Hypothalamus (tissue), 51 donors: ENCODE measurements at places on chromosomes 7 and 10.
A peak's percentile ranks its signal among the peaks of the same experiment; 100 is the strongest.

GRCh38 chr7:50362712-50363282, 58.3 kb downstream of the IKZF1 start:
- no peak for DNase-seq

GRCh38 chr10:122301055-122301810, 30.1 kb downstream of the BTBD16 start:
- no peak for DNase-seq

DNA sequence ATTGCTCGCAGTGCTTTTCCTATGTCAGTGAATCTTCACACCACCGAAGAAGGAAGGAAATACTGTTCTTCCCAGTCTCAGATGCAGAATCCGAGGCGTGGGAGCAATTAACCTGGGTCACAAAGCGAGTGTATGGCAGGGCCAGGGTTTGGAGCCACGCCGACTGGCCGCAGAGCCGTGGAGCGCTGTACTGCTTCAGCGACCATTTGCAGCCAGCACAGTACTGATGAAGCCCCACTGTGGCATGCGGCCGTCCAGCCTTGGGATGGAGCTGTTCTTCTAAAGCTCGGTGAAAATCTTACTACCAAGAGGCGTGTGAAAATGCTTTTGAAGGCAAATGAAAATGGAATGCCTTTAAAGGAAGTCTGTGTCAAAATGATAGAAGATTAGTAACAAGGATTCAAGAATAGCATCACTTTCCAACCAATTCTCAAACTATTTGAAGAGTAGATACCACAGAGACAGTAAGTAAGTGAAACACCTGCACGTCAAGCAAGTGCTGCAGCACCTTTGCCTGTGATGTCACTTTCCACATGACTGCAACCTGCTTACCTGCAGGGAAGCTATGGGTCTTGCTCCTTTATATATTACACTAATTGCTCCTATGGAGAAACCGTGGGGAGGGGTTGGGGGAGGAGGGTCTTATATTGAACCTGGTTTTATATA, 4.9 kb downstream of the PPP2R2D start:
- DNase-seq = no peak

DNA sequence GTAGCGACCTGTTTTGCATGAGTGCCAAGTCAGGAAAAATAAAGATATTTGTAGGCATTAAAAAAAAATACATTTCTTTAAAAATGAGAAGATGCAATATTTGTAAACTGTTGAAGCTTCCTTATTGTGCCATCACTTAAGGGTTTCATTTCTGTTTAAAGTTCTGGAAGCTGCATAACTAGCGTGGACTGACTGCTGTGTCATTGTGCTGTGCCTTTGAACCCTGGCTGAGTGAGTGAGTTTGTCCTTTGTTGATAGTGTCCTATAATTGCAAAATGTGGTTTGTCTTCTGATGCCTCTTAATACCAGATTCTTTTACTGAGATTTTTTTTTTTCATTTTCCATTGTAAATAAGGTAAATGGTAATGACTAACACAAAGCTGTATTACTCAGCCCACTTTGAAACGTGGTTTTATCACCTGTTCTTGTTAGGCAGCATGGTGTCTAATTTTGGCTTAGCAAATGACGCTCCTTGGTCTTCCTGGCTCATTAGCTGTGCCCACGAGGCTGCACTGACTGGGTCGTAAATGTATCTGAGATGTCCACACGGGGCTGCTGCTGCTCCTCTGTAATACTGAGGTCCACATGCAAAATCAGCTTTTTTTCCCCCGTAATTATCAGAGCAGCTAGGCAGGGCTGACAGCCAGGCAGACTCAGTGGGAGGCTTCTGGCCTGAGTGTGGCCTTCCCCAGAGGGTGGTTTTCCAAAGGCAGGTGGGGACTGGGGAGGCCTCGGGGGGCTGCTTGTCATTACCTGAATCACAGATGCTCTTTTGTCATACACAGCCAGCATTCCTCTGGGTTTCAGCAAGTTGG, 14.8 kb downstream of the ZSCAN25 start:
- peak; percentile 25 for DNase-seq

DNA sequence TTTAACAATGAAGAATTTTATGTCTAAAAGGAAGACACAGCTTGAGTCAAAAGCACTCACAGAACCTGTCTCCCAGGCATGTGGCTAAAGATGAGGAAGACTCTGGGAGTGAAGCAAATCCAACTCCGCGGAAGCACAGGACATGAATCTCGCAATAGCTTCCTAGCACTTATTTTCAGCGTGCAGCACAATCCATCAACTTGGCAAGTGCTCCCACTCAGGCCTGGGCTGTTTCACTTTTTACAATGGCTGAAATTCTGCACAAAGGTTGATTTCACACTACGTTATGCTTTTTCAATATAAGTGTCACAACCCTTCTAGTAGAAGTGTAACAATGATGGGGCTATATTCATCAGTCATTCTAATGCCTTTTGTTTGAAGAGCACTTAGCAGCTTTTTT, 180.2 kb downstream of the XPNPEP1 start:
- DNase-seq = no peak

DNA sequence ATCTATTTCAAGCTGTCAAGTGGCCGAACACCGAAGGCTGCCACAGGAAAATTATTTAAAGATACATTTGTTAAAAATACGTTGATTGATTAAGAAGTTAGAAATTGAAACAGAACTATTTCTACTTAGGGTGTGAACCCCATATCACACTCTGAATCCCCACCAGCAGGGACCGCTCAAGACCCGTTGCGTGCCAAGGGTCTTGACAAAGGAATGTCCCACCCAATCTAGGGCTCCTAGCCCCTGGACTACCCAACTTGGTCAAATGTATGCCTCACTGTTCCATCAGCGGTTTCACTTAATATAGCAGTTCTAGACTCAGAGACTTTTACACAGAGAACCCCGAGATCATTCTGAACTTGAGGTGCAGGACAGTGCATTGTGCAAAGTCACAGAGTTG, 11.6 kb upstream of the PFKFB3 start:
- DNase-seq = no peak

- DNase-seq = no peak
Measured at GRCh38 chr10:110269374-110270318, 35.1 kb downstream of the SMNDC1 start.

- DNase-seq = no peak
Measured at GRCh38 chr7:23292623-23293022, 6.5 kb upstream of the MALSU1 start.

DNA sequence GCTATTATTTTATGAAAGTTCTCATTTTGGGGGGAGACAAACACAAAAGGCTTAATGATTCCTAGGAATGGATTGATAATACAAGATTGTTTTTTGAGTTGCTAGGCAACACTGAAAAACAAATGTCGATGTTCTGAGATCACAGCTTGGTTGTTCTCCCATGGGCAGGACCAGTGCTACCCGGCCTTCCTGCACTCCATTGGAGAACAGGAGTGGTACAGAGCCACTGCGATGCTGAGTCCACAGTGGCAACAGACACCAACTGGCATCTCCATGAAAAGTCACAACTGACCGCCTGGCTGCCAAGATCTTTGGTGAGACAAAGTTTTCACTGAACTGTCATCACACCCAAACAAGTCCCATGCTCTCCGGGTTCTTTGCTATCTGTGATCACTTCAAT, 68.9 kb upstream of the NMT2 start:
- DNase-seq = no peak
